ENCODE measurements at places on chromosomes 12 and 14. TPM values are rescaled to one million over a fixed set of nuclear protein-coding genes. Genes with fewer than 3 reads are reported as not detected.

GLT1D1 gene
- polyA plus RNA-seq: 2.0 TPM

PMCH gene
- 0.38 TPM for polyA plus RNA-seq

POTEM gene
- polyA plus RNA-seq: not detected

AQP6 gene
- 18.6 TPM for polyA plus RNA-seq

ESR2 gene
- 0.55 TPM for polyA plus RNA-seq

PTGER2 gene
- polyA plus RNA-seq: 6.1 TPM

SPX gene
- 22.6 TPM for polyA plus RNA-seq

NOVA1 gene
- polyA plus RNA-seq: 21.8 TPM

NPAS3 gene
- polyA plus RNA-seq: 8.7 TPM

GRCh38 chr14:65211341-65211987, 109.1 kb upstream of the MAX start:
- no peak for DNase-seq

- no peak for DNase-seq
Measured at GRCh38 chr14:65302571-65303189, 109.8 kb upstream of the FUT8 start.

GRCh38 chr12:126926023-126926594, 1340.9 kb upstream of the TMEM132C start:
- no peak for DNase-seq

DNA sequence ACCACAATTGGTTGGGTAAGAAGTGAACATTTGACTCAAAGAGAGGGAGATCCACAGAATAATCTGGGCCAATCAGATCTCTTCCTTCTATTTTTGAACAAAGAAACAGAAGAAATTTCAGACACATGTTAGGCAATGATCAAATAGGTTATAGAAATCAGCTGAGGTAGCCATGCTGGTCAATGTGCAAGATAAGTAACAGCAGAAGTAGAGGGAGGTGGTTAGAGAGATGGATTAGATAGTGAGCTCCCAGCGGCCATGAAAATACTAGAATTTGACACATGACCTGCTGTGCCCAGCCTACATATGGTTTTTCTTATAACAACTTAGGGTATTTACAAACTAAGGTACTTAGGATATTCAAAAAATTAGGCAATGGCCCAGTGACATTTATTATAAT, 230.9 kb upstream of the ARID2 start:
- no peak for DNase-seq

DNA sequence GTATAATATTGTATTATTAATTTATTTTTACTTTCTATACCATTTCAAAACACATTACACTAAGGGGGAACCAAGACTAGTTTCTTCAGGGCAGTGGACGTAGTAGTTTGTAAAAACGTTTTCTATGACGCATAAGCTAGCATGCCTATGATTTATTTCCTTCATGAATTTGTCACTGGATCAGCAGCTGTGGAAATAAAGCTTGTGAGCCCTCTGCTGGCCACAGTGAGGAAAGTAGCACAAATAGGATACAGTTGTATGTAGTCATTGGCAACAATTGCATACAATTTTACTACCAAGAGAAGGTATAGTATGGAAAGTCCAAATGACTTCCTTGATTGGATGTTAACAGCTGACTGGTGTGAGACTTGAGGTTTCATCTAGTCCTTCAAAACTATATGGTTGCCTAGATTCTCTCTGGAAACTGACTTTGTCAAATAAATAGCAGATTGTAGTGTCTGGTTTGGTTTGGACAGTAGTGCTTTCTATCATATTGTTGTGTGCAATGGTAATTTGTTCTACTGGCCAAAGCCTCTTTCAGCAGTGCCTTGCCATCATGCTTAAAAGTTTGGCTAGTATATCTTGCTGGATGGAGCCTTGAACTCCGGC, 24.3 kb upstream of the PLEKHD1 start:
- no peak for DNase-seq

GRCh38 chr14:90848944-90849731, 32.9 kb upstream of the TTC7B start:
- no peak for DNase-seq

- no peak for DNase-seq
Measured at GRCh38 chr12:85627584-85627983, 208.6 kb downstream of the RASSF9 start.

DNA sequence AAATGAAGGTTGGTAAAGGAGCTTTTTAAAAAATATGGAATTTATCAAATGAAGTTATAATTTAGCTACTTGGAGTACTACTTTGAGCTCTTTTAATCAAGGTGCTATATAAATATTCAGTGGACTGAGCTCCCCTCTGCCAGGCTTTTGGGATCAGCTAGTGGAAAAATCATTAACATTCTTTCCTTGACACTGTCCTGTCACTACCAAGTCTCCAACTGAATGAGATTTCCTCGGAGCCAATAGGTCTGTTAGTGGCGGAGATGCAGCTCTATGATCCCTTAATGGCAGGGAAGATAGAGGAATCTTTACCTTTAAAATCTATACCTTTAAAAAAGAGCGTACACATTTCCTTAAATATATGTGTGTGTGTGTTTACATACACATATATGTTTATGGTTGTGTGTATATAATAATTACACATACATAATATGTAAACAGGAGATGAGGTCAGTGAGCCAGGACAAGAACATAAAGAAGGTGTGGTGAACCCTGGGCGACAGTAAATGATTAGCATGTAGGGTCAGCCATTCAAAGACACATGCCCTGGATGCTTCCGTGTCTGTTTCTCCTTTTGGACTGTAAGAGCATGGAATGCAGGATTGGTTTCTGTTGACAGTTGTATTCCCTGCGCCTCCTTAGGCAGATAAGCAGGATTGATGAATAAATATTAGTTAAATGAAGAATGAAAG, 47.7 kb upstream of the ATP2A2 start:
- DNase-seq: no peak

DNA sequence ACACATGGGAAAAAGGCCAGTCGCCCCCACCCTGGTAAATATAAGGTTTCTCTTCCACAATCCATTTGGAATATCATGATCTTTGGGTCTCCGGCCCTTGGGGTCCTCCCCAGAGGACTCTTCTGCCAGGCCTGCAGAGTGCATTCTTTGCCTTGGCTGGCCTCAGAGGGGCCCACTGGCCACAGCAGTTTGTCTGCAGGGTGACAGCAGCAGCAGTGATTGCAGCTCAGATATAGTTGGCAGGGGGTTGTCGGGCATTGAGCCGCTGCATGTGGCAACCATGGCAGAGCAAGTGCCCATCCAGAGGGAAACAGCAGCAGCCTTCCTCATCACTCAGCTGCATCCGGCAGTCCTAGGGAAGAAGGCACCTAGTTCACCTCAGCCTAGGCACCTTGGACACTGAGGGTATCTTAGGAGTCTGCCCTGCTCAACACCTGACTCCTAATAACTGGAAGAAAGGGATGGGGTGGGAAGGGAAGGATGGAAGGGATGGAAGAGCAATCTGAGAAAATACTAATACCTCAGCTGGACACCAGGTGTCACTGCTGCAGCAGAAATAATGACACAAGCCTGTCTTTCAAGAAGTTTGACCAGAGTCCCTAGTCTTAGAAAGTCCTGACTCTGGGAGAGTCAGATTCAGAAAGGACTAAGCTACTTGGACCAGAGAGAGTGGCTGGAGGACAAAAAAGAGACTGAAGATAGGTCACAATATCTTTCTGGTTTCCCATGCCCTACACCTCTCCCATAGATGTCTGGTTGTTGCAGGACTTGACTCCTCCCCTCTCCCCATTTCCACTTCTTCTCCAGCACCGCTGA, 8.9 kb downstream of the AJUBA start:
- no peak for DNase-seq

- no peak for DNase-seq
Measured at GRCh38 chr14:34867199-34867598, 8.0 kb downstream of the BAZ1A start.

- no peak for DNase-seq
Measured at GRCh38 chr12:108629151-108629550, 4.5 kb downstream of the SELPLG start.

DNA sequence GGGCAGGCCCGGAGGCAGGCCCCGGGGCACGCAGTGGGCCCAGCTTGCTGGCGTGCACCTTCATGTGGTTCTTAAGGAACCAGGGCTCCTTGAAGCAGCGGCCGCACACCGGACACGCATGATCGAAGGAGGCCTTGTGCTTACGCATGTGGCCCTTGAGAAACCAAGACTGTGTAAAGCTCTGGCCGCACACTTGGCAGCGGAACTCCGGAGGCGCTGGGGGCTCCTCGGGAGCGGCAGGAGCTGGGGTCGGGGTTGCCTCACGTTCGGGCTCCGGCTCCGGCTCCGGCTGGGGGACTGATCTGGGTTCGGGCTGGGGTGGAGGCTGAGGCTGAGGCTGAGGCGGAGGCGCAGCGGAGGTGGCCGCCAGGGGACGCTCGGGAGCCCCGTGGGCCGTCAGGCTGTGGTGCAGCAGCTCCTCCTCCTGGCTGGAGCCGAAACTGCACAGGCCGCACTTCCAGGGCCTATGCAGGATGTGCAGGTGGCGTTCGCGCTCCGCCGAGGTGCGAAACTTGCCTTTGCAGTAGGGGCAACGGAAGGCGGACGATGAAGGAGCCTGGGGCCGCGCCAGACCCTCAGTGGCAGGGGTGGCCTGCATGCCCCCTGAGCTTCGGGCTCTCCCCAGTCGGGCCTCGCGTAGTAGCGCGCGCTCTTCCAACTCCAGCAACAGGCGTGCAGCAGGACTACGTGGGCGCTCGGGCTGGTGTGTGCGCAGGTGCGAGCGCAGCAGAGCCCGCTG, 6.0 kb downstream of the ZNF219 start:
- DNase-seq: no peak

GRCh38 chr12:97758194-97758501, 295.5 kb downstream of the RMST start:
- no peak for DNase-seq

DNA sequence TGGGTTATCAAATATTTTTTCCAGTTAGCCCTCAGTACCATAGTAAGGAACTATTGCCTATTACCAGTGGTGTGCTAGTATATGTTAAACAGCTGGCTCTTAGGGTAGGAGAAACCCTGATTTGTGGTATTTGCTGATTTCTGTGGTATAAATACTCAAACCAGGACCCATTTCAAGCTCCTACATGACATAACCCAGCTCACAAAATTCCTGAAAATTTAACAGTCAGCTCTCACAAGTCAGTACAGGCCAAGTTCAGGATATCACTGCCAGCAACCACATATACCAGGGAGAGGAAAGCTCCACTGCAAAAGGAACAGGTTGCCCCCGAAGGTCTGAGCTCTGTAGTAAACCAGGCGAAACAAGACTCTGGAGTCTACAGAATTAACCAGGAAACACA, 315.3 kb downstream of the NOVA1 start:
- DNase-seq: no peak

GRCh38 chr14:104557086-104557485, 22.5 kb upstream of the C14orf180 start:
- no peak for DNase-seq

- no peak for DNase-seq
Measured at GRCh38 chr12:47864646-47865235, 40.1 kb downstream of the VDR start.

- DNase-seq: no peak
Measured at GRCh38 chr12:91998316-91998715, 147.3 kb downstream of the BTG1 start.

DNA sequence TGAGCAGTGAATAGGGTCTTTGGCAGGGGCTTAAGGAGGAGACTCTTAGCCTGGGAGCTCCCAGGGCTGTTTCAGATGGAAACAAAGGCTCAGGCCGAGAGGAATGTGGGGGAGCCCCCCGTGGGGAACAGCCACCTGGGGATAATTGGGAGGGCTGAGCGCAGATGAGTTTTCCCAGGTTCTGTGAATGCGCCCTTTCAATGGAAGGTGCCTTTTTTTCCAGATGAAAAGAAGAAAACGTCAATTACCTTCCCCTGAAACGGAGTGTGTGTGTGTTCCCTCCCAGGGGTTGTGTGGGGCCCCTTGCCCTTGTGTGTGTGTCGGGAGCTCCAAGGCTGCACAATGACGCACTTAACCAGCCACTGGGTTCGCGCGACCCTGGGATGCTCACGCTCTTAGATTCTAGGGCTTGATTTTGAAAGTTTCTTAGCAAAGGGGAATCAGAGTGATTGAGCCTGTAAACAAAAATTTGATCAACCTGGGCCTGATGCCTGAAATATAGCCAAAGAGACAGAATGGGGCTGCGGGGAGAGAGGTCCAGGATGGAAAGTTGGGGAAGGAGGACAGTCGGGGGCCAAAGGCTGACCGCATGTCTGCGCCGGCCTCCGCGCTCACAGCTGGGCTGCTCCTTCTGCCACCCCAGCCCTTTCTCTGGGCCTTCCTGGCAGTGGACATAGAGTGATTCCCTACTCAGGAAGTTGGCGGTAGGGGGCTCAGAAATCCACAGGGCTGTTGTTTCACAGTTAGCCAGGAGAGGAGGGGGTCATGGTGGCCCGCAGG, 14.6 kb downstream of the MEG3 start:
- DNase-seq: no peak

DNA sequence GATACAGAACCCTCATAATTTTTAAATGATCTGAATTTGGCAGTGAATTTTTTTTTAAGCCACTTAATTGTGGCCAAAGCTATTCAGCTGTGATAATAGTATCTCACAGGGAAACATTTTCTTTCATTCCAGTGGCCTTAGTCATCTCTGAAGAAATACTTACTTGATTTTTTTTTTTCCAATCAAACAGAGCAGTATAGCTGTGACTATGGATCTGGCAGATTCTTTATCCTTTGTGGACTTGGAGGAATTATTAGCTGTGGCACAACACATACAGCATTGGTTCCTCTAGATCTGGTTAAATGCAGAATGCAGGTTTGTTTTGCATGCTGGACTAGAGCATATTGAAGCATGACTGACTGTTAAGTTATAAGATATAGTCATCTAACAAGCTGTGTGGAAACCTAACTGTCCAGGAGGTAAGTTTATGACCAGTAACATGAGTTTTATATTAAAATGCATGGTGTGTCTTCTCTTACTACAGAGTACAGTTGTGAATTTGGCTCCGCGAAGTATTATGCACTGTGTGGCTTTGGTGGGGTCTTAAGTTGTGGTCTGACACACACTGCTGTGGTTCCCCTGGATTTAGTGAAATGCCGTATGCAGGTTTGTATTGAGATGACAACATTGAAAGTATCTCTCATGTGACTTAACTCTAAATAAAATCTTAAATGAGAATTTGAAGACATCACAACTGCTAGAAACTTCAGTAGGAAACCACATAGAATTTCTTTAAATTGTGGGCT, 1.9 kb downstream of the SLC25A3 start:
- no peak for DNase-seq

GRCh38 chr14:37600880-37601741, 5.7 kb downstream of the TTC6 start:
- DNase-seq: no peak

DNA sequence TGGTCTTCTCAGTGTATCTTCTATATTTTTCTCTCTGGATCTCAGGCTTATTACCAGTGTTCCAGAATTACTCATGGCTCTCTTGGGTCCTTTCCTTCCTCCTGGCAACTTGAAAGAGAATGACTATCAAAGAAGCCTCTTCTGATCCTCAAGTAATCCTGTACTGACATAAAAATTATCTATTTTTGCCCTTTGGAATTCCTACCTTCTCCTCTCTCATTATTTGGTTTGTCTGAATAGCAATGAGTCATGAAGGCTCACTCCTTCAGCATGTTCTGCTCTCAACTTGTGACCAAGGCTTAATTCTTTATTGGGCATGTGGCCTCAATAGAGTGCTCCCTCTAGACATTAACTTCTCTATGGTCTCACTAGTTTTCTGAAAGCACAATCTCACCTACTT, 553.6 kb upstream of the ATP2B1 start:
- no peak for DNase-seq

- DNase-seq: no peak
Measured at GRCh38 chr14:103746701-103747100, 31.1 kb downstream of the ZFYVE21 start.
